ENCODE measurements at places on chromosomes 1 and 21. TPM values are rescaled to one million over a fixed set of nuclear protein-coding genes. Genes with fewer than 3 reads are reported as not detected.

- no peak for DNase-seq
Measured at GRCh38 chr1:6961289-6961688, 176.0 kb downstream of the CAMTA1 start.

DNA sequence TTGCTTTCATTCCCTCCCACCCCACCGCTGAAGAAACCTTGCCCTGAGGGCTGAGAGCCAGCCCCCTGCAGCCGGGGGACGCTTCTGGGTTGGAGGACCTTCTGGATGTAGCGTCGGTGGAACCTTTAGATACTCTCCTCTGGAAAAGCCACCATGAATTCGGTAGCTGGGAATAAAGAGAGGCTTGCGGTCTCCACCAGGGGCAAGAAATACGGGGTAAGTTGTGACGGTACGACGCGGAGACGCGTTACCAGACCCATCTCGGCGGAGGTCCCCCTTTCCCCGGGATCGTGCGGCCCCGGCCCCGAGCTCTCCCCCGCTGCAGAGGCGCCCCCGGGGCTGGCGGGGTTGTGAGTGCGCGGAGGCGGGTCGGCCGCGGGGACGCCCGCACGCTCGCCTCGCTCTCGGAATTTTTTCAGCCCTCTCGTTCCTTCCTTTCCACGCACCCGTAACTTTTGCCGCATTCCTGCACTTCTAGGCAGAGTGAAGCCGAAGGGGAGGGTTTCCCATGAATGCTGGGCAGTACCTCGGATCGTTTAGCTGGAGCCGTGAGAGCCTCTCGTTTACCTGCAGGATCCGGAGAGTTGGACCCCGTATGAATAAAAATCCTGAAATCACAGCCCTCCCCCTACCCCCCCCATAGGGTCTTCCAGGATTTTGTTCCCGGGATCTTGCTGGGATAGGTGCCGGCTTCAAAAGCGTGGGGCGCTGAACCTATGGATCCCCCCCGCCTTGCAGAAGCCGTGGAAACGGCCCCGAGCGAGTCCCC, 671 bp downstream of the KIF26B start:
- DNase-seq = peak; percentile 18

ELAPOR1 gene
- 15.0 TPM for total RNA-seq

GRCh38 chr21:46150073-46150472, 5.3 kb downstream of the FTCD start:
- DNase-seq = peak; percentile 52

G0S2 gene
- 40.7 TPM for total RNA-seq

- DNase-seq = no peak
Measured at GRCh38 chr21:35401476-35401875, 352.4 kb upstream of the RUNX1 start.

DNA sequence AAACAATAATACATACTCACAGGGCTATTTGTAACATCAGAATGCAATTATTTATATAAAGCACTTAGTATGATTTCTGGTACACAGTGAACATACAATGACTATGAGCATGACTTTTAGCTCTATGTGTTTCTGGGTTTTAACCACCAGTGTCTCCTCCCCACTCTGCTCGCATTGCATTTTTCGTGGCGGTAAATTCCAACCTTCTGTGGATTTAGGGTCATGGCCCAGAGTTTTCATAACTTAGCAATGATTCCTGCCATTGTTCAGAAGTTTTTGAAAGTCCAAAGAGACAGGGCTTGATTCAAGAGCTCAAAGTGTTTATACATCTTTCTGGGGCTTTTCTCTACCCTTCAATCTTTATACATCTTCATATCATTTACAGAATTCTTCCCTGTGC, 191.3 kb downstream of the BACH1 start:
- DNase-seq = no peak

AGT gene
- total RNA-seq = not detected

GRCh38 chr1:207346513-207346912, 25.0 kb downstream of the CD55 start:
- DNase-seq = no peak

TCHH gene
- total RNA-seq = not detected

- DNase-seq = no peak
Measured at GRCh38 chr1:73948055-73948454, 249.9 kb downstream of the LRRIQ3 start.

- DNase-seq = no peak
Measured at GRCh38 chr1:225549821-225550220, 103.1 kb downstream of the ENAH start.

PAX7 gene
- total RNA-seq = not detected

CELA3B gene
- total RNA-seq = not detected

DNALI1 gene
- total RNA-seq = not detected

SLC6A9 gene
- 6.2 TPM for total RNA-seq

DNA sequence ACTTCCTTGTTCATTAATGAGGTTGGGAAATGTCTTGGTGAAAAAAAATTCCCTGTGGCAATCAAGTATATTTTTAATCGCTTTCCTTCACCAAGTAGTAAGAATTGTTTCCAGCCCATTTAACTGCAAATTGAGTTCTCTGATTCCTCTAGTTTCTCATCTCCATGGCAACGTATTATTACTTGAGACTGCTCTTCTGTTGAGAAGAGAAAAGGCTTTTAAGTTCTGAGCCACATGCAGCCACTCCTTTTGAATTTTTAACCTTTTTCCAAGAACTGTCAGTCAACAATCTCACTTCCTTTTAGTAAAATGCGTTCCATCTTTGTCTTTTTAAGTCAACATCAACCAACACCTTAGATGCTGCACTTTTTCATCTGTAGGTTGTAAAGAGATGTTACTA, 75.7 kb upstream of the KIAA1614 start:
- no peak for DNase-seq

TMEM222 gene
- total RNA-seq = 29.8 TPM

All from activated naive CD4-positive, alpha-beta T cell treated with anti-CD3 and anti-CD28 coated beads, Interleukin-2, amount 50 U/mL, for 72 hours (primary cell).